T-helper 2 cell (primary cell): ENCODE measurements at places on chromosomes 11 and 22.

DNA sequence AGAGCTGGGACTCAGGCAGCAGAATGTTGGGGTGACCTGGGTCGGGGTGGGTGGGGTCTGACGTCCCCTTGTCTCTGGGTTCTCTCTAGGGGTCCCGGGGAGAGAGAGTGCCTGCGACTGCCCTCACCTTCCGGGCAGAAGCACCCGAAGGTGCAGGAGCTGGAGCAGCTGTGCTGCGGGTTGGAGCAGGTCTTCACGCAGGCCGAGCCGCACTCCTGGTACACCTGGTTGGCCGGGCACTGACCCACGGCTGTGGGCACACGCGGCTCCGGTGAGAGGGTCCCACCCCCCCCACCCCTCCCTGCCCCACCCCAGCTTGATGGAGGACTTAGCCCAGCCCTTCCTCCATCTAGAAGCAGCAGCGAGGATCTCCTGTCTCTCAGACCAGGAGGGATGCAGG, 6.4 kb downstream of the MUC6 start:
- no peak for DNase-seq

- DNase-seq: no peak
Measured at GRCh38 chr11:95977534-95978174, 53.7 kb upstream of the MTMR2 start.

GRCh38 chr11:126318574-126319373, 14.9 kb downstream of the DCPS start:
- peak; percentile 64 for DNase-seq

DNA sequence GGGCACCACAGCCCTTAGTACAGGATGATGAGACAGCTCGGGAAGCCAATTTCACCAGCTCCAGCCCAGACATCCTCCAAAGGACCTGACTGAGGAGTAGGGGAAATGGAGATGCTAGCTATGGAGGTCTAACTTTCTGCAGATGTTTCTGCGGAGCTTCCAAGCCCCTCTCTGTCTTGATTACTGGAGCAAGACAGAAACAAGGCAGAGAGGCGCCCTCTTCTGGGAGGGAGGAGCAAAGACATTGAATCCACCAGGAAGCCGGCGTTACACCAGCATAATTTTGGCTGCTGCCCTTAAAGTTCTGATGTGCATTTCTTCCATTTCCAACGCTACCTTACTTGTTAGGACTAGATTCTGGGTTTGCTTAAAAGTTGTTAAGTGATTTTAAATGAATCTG, 107.3 kb upstream of the HSD17B12 start:
- DNase-seq: no peak

DNA sequence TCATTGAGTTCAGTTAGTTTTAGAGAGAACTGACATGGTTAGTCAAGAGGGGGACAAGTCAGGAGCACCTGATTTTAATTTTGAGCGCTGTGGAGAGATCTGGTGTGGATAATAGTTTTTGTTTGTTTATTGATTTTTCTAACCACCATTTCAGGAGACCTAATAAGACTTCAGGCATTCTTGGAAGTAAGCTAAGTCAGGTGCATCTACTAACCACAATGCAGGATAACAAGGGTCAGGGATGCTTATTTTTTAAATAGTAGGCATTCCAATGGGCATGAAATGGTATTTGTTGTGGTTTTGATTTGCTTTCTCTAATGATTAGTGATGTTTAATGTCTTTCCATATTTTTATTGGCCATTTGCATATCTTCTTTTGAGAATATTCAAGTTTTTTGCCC, 212.1 kb downstream of the NAV2 start:
- DNase-seq: no peak

DNA sequence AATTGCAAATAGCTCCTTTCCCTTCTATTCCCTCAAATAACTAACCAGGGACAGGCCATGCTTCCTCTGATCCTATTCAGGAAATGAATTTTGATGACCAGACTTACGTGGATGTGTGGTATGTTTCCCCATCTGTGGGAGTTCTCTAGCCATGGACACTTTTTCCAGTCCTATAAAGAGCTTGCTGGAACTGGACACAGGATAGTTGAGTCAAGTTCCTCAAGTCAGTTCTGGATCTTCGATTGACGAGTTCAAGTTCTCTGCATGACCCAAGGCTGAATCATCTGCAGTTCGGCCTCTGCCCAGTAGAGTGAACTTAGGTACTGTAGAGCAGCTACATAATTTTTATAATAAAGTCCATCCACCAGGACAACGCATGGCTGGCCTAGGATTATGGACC, 52.7 kb upstream of the CCND1 start:
- no peak for DNase-seq

GRCh38 chr22:38431266-38432010, 23.6 kb downstream of the KCNJ4 start:
- DNase-seq: no peak

DNA sequence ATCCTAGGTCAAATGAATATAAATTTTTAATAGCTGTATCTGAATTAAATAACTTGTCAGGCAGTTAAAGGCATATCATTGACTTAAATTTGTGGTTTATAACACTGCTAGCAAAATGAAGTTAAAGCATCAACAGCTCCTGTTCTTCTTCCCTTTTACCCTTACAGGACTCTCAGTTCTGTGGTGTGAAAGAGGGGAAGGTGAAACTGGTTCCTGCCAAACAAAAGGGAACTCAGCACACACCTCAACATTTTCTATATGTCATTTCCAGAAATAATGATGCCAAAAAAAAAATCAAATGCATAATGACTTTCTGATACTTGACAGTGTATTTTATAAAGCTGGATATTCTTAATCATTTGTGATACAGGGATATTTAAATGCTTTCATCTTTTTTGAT, 21.2 kb downstream of the ARL14EP start:
- no peak for DNase-seq

- DNase-seq: no peak
Measured at GRCh38 chr11:2199466-2200341, 28.1 kb upstream of the TH start.

DNA sequence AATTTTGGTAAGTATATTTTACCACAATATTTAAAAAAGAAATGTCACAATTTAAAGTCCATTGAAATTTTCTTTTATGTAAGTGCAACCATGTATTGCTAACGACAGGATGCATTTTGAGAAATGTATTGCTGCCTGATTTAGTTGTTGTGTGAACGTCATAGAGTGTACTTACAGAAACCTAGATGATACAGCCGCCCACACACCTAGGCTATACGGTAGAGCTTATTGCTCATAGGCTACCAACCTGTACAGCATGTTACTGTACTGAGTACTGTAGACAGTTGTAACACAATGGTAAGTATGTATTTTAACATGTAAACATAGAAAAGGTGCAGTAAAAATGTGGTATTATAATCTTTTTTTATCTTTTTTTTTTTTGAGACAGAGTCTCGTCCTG, 48.1 kb downstream of the CBL start:
- no peak for DNase-seq

DNA sequence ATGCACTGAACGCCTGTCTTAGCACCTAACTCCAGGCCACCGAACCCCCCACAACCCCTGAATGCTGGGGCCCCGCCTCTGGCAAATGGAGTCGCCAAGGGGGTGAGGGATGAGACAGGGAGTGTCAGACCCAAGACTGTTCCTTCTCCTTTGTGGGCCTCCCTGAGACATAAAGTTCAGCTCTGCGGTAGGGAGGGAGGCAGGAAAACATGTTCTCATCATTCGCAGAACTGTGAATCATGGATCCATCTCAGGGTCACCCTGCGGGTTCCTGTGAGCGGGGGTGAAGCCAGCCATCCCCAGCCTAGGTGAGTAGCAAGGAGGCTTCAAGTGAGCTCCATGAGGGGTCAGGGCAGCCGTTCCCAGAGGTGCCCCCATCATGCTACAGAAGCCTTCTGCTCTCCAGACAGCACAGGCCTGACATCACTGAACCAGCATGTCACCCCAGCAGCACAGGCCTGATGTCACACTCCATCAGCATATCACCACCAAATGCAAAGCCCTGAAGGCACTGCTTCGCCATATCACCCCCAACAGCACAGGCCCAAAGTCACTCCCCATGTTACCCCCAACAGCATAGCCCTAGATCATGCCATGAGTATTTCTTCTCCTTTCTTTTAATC, 27.2 kb downstream of the TMPRSS6 start:
- DNase-seq: no peak

DNA sequence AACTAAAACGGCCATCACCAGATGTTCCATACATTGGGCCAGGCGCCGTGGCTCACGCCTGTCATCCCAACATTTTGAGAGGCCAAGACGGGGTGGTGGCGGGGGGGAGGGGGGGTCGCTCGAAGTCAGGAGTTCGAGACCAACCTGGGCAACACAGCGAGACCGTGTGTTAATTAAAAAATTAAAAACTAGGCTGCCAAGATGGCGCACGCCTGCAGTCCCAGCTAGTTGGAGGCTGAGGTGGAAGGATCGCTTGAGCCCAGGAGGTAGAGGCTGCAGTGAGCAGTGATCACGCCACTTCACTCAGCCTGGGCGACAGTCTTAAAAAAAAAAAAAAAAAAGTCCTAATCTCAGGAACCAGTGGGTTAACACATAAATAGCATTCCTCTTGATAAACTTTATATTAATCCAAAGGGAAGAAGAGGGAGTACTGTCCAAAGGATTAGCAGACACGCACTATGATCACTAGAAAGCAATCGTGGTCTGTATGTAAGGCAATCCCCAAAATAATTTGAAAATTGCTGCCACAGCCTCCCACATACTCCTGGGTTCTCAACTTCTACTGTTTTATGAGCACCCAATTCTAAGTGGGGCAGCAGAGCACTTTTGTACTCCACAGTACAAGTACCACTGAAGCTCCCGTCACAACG, 604 bp downstream of the PUS3 start:
- DNase-seq: no peak

DNA sequence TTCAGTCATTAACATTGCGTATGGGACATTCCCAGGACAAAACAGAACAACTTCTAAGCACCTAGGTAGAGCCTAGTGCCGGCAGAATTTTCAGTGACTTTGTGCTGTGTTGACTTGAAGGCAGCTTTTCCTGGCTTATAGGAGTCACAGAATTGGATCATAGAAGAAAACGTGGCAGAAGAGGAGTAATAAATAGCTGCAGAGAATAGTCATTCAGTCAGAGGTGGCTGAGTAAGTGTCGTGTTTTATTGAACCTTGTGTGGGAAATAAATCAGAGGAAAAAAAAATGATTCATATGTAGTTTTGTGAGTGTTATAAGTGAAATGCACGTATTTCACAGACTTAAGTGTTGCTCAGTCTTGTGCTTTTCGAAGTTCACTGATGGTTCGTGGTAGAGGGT, 2.1 kb downstream of the BARX2 start:
- DNase-seq: no peak

- no peak for DNase-seq
Measured at GRCh38 chr22:24952837-24953383, 394 bp downstream of the KIAA1671 start.

- DNase-seq: no peak
Measured at GRCh38 chr22:45026511-45026910, 16.7 kb upstream of the PHF21B start.

GRCh38 chr22:30140414-30140813, 60.1 kb downstream of the HORMAD2 start:
- no peak for DNase-seq

- DNase-seq: no peak
Measured at GRCh38 chr11:67279589-67280340, 9.3 kb upstream of the ANKRD13D start.

GRCh38 chr11:128471138-128471661, 116.2 kb downstream of the ETS1 start:
- peak; percentile 77 for DNase-seq

DNA sequence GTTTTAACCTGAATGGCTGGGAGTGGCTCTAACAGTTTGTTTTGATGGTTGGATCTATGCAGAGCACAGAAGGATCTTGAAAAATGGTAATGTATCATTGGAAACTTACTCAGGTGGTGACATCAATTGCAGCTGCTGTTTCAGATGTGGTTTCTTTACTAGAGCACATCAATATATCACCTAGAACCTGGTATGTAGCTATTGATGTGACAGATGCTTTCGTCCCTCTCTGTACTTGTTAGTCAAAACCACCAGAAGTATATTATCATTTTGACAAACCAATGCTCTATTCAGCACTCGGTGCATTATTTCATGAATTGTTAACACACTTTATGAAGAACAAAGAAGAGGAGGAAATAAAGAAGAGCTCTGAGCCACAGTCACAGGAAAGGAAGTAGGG, 26.6 kb upstream of the SCN3B start:
- no peak for DNase-seq

- DNase-seq: no peak
Measured at GRCh38 chr11:61339490-61339878, 6.5 kb downstream of the TKFC start.

DNA sequence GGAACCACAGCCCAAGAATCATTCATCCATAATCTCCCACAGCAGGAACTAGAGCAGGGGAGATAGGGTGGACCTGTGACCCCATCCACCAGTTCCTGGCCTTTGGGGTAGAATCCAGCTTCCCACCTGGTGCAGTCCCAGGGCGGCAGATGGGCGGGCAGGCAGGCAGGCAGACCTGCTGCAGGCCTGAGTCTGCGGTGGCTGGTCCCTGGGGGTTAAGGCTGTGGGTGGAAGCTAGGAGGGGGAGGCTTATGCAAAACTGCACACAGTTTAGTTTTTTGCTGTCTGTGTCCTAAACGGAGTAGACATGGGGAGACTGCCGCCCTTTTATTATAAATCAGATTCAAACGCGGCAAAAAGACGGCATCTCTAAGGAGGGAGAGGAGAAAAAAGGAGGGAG, 4.5 kb upstream of the NEFH start:
- DNase-seq: no peak

DNA sequence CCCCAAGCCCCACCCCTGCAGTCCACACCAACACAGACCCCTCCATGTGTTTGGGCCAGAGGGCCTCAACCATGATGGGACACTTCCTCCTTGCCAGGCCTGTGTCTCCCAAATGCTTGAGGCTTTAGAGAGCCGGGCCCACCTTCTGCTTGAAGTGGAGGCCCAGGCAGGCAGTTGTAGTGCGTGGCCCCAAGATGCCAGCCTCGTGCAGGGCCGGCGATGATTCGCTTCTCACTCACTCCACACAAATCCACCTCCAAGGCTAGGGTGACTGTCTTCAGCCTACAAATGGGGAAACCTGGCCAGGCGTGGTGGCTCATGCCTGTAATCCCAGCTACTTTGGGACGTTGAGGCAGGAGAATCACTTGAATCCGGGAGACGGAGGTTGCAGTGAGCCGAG, 5.7 kb downstream of the PRR5 start:
- DNase-seq: no peak

GRCh38 chr11:10892250-10892649, 34.4 kb upstream of the ZBED5 start:
- no peak for DNase-seq

DNA sequence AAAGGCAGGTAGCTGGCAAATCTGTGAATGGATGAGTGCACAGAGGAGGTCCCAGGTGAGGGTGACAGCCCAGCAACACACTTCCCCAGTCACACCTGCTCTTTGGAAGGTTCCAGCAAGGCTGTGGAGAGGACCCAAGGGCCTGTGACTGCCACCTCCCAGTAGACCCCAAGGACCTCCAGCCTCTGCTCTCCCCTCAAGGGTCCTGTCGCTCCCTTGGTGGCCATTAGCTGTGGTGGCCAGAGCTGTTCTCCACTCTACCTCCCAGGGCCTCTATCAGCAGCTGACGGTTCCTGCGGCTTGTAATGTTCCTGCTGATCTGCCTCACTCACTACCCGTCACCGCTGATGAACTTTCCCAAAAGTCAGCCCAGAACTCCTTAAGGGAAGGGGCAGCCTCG, 93.0 kb downstream of the SWAP70 start:
- DNase-seq: no peak

GRCh38 chr11:69818603-69819441, at the start of gene FGF3:
Gene FGF3 (minus strand): TSS chr11:69819416. CDS start chr11:69818933, 483 bp downstream.
- DNase-seq: no peak
